ENCODE measurements at places on chromosomes 5 and 9.

DNA sequence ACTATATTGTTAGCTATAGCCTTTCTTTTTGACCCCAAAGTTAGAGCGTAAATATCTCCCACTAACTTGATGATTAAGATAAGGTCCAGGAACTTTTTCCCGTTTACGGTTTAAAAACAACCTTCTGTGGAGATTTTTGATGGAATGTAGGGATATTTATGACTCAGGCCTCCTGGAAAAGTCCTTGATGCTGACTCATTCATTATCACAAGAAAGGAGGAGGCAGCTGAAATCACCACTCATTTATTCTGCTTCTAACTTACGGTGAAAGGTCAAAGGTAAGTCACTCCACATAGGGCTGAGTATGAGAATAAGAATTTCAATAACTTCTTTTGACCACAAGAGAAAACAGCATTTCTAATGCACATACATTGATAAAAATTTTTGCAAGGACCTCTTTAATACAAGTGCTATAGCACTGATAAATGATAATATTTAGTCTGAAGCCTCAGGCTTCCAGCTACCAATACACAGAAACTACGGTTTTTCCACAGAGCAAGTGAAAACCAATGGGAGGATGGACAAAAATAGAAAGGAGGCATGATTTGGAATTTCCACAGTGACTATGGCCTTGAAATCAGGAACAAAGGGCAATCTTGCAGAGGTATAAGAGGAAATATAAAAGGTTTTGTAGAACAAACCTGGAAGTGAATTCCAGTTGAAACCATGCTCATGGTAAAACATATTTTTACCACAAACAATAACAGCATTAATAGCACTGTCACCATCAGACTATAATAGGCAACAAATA lies 146.5 kb downstream of the PPP2R2B start:
- DNase-seq = no peak

GRCh38 chr9:109439378-109440116 lies 58.6 kb downstream of the PTPN3 start:
- DNase-seq = no peak

- no peak for DNase-seq
Measured at GRCh38 chr9:72779614-72780013, 173.2 kb downstream of the ALDH1A1 start.

DNA sequence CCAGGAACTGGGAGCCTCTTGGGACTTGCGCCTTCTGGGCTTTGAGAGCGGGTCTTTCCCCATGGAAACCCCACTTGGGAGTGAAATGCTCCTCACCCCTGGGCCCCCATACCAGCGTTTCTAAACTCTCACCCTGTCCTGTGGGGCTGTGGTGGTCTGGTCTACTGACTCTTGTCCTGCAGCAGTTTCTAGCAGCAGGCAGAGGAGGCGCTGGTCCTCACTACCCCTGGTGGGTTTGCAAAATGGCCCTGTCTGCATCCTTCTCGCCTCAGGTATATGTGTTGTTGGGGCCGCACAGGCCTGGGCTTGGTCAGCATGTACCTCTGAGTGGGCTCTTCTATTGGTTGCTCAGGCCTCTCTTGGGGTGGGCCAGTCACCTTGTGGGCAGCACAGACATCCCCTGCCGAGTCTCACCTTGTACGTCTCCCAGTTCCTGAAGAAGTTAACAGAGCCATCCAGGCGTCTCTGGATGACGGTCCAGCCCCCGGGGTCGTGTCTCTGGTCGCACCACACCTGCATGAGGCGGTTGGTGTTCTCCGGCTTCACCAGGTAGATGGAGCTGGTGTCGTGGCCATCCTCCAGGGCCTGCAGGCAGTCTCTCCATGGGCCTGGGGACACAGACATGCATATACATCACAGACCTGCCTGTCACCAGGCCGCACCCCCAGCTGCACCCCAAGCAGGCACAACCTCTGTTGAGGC lies 29.0 kb downstream of the ANGPTL2 start:
- no peak for DNase-seq

DNA sequence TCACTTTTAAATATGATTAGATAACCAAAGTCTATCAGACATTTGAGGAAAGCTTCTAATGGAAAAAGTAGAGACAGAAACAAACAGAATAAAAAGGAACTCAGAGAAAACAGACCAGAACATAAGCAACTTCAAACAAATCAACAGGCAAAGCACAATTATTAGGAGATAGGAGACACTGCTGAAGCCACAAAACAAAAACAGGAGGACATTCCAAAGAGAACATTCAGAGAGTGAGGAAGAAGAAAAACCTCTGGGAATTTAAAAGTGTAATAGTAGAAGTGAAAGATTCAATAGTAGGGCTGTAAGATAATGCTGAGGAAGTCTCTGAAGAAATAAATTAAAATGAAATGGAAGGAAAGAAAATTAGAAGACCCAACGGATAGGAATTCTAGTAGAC lies 83.2 kb upstream of the TBCA start:
- no peak for DNase-seq
